ENCODE measurements at places on chromosomes 11 and 22.

- DNase-seq: no peak
Measured at GRCh38 chr11:66691311-66691980, 13.8 kb upstream of the RBM4B start.

GRCh38 chr11:119895981-119896380 is 167.0 kb upstream of the NECTIN1 start:
- no peak for DNase-seq

DNA sequence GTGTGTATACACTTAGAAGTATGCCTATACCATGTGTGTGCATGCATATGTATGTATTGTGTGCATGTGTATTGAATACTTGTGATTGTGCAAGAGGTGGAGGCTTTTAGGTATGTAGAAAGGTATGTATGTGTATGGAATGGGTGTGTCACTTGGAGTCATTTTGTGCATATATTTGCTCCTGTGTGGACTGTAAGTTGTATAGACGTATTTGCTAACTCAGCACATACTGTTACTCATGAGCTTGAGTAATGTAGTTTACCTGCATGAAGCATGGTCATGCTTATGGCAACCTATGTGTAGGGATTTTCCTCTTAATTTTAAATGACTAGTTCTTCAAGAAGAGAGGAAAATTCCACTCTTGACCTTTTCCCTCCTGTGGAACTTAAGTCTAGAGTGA is 507.6 kb upstream of the LARGE1 start:
- DNase-seq: no peak

DNA sequence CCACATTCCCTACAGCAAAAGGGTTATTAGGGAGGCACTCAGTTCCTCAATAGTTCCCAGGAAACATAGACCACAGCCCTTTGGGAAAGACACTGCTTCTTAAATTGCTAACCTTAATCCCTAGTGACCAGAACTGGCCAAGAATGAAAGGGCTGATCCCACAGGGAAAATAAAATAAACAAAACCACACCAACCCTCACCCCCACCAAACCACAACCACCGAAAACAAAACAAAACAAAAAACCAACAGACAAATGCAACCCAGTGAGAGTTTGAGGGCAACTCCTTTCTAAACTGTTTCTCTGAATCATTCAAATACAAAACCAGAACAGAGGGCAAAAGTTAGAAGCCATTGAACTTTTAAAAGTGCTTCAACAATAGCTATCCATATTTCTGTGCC is 57.2 kb downstream of the NAV2 start:
- no peak for DNase-seq
